NCI-H748 treated with DMSO at 0.1 percent for 48 hours (cell line): ENCODE measurements at places on chromosomes 11 and 22.

DNA sequence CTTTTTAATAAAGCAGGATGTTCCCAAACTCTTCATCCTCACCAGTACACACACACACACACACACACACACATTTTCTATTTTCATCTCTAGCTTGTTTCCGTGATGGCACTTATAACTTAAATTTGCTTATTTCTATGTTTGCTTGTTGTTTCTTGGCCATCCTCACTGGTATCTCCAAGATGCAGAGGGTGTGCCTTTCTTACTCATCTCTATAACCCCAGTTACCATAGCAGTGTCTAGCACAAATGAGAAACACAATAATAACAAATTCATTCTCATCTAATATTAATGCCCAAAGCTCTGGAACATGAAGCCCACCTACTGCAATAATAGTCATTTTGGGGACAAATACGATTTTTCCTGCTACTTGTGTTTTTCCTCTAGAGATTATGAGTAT lies 156.3 kb downstream of the GRM5 start:
- no peak for DNase-seq

DNA sequence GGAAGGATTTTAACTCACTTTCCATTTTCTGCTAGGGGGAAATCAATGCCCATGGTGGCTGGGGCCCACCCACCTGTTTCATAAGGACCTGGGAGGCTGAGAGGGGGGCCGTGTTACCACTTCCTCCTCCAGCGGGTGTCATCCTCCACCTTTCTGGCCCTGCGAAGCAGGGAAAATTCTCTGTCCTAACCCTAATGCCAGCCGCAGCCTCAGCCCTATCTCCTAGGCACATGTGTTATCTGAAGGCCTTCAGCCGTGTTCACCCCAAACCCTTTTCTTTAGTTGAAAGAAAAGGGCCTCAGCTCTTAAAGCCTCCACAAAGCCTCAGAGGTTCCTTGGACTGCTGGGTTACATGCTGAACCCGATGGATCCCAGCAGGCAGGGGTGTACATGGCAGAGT lies 55.4 kb upstream of the NECTIN1 start:
- no peak for DNase-seq

DNA sequence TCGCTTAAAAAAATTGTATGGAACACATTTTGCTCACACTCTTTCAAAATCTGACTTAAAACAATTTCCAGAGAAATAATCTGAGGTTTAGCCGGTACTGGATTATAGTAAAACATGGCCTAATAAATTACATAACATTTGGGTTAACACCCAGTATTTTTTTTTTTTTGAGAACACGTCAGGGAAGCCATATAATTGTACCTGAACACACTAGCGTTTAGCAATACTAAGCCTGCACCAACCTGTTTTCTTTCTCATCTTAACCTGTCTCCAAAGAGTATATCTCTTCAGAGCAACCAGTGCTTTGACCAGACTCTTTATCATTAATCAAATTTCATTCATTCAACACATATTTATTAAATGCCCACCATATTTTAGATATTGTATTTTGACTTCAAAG lies 2.0 kb upstream of the POGLUT3 start:
- DNase-seq = no peak

- no peak for DNase-seq
These were observed 12.5 kb upstream of the SYT12 start for GRCh38 chr11:67010296-67010905.

DNA sequence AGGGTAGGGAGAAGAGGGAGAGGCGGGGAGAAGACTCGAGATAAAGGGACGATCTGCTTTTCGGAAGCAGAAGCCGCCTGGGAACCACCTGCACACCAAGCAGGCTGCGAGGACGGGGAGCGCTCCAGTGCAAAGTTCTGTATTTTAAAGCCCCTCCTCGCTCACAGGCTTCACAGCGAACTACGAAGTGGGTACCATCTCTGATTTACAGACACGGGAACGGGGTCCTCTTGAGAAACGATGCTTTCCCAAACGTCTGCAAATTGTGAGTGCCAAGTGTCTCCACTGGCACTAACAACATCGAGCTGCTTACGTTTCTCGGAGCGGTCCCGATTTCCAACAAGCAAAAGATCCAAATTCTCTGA lies 700 bp upstream of the STX3 start:
- DNase-seq = peak; percentile 61

DNA sequence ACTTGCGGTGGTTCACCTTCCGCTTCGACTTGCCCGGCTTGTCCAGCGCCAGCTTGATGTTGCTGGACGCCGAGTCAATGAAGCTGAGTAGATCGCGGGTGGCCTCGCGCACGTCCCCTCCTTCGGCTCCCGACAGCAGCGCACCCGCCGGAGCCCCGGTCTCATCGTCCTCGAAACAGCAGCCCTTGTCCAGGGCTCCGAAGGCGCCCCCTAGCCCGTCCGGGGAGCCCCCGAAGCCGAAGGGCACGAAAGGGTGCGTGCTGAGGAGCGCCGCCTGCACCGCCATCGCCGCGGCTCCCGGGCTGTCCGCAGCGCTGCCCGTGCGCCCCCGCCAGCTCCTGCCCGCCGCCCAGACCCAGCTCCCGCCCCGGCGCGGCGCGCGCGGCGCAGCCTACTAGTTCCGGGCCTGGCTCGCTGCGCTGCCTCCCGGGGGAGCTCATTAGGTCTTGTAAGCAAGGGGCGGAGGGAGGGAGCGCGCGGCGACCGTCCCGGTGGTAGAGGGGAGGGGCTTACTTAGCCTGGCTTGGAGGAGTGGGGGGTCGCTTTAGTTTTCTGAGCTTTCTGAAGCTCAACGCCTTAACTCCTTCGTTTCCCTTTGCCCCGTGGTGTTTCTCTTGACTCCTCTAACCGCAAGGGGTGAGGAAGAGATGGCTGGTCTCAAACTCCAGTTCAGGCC lies at the start of gene FAM181B:
TSS of gene FAM181B (minus strand) at position 421 of the 676 bp plus-strand sequence. CDS start at position 286, 135 bp downstream.
- DNase-seq = no peak

DNA sequence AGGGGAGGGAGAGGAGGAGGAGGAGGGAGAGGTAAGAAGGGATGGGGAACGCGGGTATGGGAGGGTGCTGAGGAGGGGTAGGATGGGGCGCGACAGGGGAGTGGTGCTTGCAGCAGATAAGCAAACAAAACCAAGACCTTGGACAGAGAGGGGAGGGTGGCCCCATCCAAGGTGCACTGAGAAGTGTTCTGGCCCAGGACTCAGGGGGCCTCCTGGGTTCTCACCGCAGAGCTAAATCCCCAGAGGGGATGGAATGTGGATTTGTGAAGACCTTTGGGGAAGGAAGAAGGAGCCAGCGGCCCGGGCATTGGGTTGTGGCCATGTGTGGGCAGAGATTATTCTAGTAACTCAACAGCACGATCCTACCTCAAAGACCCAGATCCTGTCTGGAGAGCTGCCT lies 90.9 kb upstream of the LINC01488 start:
- no peak for DNase-seq

GRCh38 chr11:10002221-10002620 lies 291.8 kb downstream of the SBF2 start:
- DNase-seq = no peak

- DNase-seq = no peak
These were observed 7.3 kb upstream of the FAR1 start for GRCh38 chr11:13661074-13661623.

- no peak for DNase-seq
These were observed 98.6 kb upstream of the CD44 start for GRCh38 chr11:35040221-35040942.

GRCh38 chr22:23251445-23252093 lies 71.3 kb downstream of the BCR start:
- DNase-seq = no peak

GRCh38 chr11:12220305-12220704 lies 109.9 kb downstream of the MICAL2 start:
- DNase-seq = no peak

- DNase-seq = no peak
These were observed 291.2 kb downstream of the OPCML start for GRCh38 chr11:133240908-133241655.

DNA sequence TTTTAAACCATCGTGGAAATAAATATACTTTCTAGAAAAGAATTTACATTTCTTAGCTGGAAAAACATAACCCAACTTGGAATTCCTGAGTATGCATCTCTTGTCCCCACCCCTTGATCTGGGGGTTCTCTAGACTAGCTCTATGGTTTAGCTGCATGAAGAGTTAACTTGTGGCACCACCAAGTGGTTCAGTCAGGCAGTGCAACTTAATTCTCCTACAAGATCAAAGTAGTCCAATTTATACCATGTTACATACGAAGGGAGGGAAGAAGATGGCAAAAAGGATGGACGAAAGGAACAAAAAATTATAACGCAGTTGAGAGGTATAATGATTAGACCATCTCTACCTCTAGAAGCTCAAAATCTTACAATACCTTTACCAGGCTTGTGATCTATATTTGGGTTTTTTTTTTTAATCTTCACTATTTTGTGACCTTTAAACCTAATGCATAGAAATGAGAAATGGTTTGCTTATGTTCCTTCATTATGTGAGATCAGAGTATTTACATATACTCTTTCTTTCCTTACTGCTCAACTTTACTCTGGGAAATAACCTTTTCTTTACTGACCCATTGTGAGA lies 28.5 kb upstream of the ALKBH3 start:
- DNase-seq = peak; percentile 37

GRCh38 chr11:96329855-96330510 lies 13.0 kb downstream of the MAML2 start:
- no peak for DNase-seq

DNA sequence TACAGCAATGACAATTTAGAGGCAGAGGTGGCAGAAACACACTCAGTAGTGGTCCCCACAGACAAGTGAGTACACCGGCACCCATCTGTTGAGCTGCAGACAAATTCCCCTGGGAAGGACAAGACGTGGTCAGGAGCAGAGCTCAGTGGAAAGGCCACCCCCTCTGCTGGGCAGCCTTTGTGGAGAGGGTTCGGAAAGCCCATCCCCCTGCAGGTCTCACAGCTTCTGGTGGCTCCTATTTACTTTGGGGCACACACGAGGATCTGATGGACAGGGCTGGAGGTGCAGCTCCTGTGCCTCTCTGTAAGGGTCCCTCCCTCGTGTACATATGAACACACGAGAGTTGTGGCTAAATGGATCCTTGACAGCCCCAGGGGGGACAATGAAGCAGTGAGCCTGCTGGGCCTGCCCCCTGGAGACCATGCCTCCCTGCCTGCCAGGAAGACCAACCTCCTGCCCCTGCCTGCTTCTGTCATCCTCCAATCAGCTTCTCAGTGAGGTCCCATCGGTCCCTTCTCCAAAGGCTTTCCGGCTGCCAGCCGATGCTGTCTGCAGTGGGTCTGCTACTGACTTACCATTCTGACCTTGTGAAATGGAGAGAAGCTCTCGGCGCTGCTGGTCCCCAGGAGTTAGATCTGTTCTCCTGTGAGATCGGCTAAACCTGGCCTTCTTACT lies 161.5 kb downstream of the CACNA1I start:
- no peak for DNase-seq

GRCh38 chr22:38348751-38349496 lies 31.7 kb upstream of the CSNK1E start:
- no peak for DNase-seq

DNA sequence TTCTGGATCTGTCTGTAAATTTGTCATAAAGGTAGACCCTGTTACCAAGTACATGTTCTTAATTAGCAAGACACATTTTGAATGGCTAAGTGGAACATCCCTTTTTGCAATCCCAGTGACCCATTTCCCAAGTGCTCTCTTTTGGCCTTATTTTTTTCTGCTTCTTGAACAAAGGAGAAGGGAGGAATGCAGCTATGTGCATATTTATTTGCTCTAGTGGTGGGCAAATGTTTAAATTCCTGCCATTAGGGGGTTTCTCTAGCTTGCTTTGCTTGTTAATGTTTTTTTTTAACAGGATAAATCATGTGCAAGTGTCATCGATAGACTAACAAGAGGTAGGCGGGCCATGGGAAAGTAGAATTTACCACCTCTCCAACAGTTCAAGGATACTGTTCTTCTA lies 135.7 kb downstream of the COMMD9 start:
- DNase-seq = no peak

GRCh38 chr11:128451652-128452470 lies 135.5 kb downstream of the ETS1 start:
- peak; percentile 74 for DNase-seq

- DNase-seq = no peak
These were observed 431.3 kb downstream of the MN1 start for GRCh38 chr22:27370269-27370668.

GRCh38 chr22:49728570-49729271 lies 99.0 kb downstream of the BRD1 start:
- DNase-seq = no peak

DNA sequence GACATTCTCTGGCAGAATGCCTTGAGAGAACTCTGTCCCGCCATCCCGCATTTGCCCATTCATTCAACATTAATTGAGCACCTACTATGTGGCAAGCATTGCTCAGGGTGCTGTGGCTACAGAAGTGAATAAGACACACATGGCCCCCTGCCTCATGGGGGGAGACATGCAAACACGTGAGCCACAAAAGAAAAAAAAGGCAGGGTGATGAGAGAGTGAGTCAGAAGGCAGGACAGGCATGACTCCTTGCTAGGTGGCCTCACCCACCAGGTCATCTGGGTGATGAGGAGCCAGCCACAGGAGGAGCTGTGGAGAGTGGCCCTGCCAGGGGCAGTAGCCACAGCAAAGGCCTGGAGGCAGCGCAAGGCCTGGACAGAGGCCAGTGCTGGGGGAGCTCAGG lies 4.9 kb downstream of the CHRM4 start:
- DNase-seq = no peak

DNA sequence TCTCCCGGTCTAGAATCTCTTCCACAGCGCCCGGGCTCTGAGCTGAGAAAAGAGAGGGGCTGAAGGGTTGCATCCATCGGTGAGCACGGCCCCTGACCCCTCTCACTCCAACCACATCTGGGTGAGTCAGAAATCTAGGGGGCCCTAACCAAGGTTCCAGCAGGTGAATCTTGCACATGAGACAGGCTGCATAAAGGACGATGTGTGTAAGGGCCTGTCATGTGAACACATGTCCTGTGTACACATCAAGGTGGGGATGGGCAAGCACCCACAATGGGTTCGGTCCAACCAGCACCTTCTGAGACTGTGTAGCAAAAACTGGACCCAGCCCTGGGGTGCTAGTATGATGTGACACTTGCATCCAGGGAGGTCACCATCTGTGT lies 1.2 kb downstream of the BET1L start:
- DNase-seq = no peak

DNA sequence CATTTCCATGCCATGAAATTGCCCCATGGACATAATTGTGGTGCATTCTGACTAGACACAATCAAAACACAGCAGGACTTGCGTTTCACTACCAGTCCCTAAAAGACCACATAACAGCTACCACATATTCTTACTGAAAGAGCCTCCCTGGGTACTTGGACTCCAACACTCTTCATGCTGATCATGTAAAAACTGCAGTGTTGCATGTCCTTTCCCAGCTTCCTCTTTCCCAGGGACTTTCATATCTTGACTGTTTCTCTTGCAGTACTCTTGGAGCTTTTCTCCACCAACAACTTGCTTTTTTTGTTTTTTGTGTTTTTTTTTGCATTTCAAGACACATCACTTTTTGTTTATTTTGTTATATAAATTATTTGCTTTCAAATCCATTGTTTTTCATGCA lies 22.9 kb downstream of the MS4A6E start:
- DNase-seq = no peak

GRCh38 chr11:74820763-74821162 lies 72.1 kb downstream of the RNF169 start:
- no peak for DNase-seq
